Skin of body (tissue), 3 donors: ENCODE measurements at places on chromosomes 2 and 18.
A peak's percentile ranks its signal among the peaks of the same experiment; 100 is the strongest.

- no peak for DNase-seq
Measured at GRCh38 chr2:152400607-152401214, 65.7 kb downstream of the FMNL2 start.

DNA sequence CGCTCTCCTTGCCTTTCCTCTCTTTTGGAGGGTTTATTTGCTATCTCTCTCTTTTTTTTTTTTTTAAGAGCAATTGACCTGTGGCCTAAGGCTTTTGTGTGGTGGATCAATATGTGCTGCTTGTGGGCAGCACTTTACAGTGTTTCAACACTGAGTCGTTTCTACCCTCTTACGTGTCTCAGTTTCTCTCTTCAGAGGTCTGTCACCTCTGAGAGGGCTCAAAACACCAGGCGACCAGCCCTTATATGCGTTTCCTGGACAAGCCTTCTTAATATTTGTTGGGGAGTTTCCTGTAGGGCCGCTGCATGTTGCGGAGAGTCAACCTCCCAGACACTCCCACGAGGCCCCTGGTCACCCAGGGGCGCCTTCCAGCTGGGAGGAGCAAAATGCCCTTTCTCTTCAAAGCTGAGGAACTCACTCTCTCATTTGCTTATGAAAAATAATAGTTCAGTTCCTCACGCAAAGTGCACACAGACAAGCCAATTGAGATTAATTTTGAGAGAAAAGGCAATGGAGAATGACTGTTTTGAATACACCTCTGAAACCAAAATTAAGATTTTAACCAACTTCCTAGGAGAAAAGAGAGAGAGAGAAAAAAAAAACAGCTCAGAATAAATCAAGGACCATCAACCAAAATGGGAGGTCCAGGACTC lies 96.3 kb upstream of the B3GNT2 start:
- DNase-seq: no peak

GRCh38 chr2:239330836-239331235 lies 70.0 kb downstream of the HDAC4 start:
- no peak for DNase-seq

GRCh38 chr2:144583741-144584453 lies 64.0 kb upstream of the ZEB2 start:
- no peak for DNase-seq

DNA sequence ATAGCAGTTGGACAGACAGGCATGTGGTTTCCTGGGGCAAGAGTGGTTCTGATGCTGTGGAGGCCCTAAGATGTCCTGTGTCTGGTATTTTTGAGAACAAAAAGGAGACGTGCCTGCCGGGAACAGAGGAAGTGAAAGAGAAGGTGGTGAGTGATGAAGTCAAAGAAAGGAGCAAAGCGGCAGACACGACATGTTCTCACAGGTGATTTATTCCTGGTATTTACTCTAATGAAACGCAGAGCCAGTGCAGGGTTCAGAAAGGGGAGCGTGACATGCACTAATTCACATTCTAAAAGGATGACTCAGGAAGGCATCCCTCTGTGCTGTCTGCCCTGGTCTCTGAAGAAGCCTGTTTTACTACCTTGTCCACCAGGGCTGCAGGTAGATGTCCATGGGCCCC lies 211.0 kb downstream of the KCNE4 start:
- DNase-seq: no peak

DNA sequence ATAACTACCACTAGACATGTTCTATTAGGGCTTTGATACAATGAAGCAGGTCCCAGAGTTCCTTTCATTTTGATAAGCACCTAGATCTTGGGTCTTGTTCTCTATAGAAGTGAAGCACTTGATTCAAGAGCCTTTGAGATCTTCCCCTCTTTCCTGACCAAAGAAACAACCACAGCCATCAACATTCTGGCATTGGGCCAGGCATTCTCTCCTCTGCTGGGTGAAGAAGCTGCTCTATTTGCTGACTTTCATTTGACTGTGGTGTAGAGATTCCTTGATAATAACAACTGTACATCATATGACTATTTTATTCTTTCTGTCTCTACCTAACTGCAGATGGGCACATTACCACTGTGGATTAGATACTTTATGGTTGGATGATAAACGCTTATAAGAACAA lies 96.6 kb upstream of the LYPD1 start:
- no peak for DNase-seq

GRCh38 chr18:8949206-8949605 lies 153.3 kb upstream of the NDUFV2 start:
- DNase-seq: no peak

GRCh38 chr18:7749510-7749981 lies 182.4 kb downstream of the PTPRM start:
- no peak for DNase-seq

- no peak for DNase-seq
Measured at GRCh38 chr2:86195808-86196387, 636 bp upstream of the IMMT start.

DNA sequence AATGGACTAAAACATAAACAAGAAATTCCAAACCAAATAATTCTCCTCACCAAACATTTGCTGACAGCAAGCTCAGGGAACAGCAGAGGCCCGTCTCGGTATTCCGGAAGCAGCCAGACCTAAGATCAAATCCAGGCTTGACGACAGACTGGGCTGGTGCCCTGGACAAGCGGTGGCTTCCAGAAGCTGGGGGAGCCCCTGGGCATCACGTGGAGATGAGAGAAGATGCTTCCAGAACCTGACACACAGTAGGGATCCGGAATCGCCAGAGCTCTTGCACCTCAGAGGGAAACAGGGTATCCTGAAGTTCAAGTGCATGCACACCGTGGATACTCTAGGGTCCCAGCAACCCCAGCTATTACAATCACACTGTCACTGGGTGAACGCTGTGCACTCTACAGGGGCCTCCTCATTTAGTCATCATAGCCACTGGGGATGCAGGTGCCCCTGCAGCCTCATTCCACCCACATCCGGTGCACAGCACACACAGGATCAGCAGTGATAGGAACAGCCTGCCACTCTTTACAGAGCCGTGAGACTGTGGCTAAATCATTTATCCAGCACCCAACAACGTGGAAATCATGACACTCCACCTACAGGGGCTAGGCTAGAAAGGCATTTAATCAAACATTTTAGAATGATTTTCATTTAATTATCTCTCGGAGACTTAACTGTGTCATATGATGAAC lies 102.6 kb downstream of the HDAC4 start:
- DNase-seq: no peak

DNA sequence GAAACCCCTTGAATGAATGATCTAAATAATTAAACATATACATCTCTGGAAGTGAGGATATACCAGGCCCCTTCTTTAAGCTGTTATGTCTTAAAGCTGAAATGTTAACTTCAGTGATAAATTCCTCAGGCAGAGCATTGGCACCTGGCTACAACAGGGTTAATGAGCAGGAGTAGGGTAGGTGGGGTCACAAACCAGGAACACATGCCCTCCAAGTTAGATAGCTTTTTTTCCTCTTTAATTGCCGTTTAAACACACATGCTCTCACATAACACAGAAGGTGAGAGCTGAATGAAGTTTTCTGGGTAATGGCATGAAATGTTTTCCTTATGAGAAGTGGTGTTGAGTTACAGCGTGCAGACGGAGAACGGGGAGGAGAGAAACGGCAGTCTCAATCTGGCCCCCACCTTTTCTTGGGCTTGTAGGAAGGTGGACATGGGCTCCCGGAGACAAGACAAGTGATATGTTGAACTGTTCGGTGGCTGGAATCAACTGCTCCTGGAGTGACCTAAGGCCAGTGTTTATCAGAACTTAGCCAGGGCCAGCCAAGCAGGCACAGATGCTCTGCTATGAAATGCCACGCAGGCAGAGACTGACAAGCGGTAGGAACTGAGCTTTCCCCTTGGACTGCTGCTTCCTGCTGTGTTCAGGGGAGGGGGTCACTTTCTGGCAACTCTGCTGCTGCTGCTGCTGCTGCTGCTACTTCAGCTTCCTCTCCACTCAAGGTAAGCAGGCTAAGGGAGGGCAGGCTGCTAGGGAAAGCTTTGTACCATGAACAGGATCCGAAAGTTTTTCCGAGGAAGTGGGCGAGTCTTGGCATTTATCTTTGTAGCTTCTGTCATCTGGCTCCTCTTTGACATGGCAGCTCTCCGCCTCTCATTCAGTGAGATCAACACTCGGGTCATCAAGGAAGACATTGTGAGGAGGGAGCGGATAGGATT lies at the start of gene GALNT5:
Gene GALNT5 (plus strand): TSS at position 394 of the 941 bp plus-strand sequence. CDS start 378 bp downstream, at position 772.
- peak; percentile 45 for DNase-seq

DNA sequence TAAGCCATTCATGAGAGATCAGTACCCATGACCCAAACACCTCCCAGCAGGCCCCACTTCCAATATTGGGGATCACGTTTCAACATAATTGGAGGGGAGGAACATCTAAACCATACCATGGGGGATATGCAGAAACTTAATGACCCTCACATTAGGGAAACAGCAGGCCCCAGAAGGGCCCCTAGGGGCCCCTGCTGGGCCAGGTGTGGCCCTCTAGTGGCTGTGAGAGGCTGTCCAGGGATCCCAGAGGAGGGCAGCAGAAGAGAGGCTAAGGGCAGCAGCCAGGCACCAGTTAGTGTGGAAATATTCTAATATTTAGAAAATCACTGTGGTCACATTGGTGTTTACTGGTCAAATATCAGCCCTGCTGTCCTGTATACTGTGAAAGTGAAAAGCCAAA lies 49.3 kb upstream of the ANKRD44 start:
- no peak for DNase-seq

GRCh38 chr2:207130958-207131521 lies 34.7 kb downstream of the KLF7 start:
- DNase-seq: no peak

DNA sequence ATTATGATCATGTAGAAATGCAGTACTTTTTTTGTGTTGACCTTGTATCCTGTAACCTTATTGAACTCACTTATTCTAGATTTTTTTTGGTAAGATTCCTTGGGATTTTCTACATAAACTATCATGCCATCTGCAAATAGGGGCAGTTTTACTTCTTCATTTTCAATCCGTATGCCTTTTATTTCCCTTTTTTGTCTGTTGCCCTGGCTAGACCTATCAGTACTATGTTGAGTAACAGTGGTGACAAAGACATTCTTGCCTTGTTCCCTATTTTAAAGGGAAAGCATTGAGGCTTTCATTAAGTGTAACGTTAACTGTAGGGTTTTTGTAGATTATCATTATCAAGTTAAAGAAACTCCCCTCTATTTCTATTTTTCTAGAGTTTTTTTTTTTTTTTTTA lies 92.3 kb downstream of the LYPD1 start:
- no peak for DNase-seq

DNA sequence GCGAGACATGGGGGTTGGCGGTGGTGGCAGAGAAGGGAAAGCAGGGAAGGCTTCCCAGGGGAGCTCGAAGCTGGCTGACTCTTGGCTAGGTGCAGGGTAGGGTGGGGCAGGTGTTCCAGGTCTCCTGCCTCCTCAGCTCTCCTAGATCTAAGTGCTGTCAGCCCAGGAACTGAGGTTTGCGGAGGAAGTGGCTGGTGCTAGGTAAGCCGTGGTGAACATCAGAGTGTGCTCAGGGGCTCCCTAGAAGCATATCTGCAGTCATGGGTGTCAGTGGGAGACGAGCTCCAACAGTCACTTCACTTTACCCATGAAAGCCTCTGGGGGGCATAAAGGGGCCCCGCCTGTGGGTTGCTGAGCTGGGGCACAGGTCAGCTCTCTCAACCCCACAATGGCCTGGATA lies 34.1 kb downstream of the ARHGEF4 start:
- no peak for DNase-seq

GRCh38 chr2:231294571-231295362 lies 96.3 kb downstream of the ARMC9 start:
- DNase-seq: no peak

GRCh38 chr2:170878066-170878465 lies 51.0 kb upstream of the GORASP2 start:
- no peak for DNase-seq

- no peak for DNase-seq
Measured at GRCh38 chr2:156765043-156765442, 328.9 kb downstream of the GPD2 start.

GRCh38 chr18:78596794-78597345 lies 382.7 kb upstream of the SALL3 start:
- DNase-seq: no peak

GRCh38 chr2:102764083-102764482 lies 2.3 kb downstream of the TMEM182 start:
- DNase-seq: no peak

GRCh38 chr2:239574434-239575156 lies 173.8 kb upstream of the HDAC4 start:
- DNase-seq: no peak

DNA sequence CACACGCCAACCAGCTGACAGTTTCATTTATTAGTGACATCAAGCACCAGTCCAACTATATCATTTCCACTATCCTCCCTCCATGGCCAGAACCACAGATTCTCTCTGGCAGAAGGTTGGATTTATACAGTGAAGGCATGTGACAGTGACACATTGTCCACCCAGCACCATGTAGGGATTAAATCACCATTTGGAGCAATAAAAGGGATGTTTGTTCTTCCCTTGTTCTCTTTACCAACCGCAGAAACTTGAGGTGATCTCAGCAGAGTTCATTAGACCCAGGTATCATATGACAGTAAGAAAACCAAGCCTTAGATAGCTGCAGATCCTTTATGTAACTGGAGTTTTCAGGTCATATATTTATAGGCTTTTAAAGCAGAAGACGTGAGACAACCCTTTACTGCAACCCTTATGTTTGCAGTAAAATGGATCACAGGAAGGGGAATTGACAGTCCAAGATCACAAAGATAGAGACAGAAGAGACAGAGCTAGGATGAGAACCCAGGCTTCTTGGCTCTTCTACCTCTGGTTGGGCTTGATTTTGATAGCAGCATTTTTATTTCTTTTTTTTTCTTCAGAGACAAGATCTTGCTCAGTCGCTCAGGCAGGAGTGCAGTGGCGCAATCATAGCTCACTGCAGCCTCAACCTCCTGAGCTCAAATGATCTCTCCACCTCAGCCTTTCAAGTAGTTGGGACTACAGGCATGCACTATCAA lies 80.1 kb downstream of the XDH start:
- no peak for DNase-seq

- no peak for DNase-seq
Measured at GRCh38 chr18:6139007-6139406, 243.7 kb upstream of the TMEM200C start.

DNA sequence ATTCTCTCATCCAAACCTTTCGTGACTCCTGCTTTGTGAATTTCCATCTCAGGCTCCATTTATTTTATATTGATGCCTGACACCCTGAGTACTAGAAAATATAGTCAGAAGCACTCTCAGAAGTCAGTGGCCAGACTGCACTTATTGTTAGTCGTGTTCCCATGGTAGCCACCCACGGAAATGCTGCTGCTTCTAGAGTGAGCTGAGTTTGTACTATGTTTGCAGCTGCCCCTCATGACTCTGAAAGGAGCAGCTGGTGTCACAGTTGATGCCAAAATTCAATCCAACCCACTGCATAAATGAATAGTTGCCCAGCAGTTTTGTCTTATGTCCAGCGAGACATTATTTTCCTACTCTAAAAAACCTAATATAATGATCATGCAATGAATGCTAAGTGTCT lies 265.2 kb upstream of the SPHKAP start:
- DNase-seq: no peak

GRCh38 chr18:79644666-79645057 lies 34.9 kb upstream of the CTDP1 start:
- peak; percentile 81 for DNase-seq

DNA sequence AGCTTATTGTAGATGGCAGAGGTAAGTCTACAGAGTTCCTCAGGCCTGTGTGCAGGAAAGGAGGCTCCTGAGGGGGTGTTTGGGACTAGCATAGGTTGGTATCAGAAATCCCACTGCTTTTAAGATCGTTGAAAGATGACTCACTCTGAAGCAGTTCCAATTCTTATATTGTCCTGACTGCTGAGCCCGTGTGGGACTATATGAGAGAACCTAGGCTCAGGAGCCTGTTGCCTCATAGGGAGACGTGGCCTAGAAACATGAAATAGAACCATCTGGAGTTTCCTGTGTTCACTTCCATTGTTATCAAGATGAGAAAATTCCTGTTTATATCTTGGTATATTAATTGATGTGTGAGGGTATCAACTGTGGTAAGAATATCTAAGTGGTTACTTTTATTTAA lies 5.7 kb downstream of the CCT7 start:
- no peak for DNase-seq
